WTC11 (cell line): ENCODE measurements at places on chromosomes 1 and 21. TPM values are rescaled to one million over a fixed set of nuclear protein-coding genes. Genes with fewer than 3 reads are reported as not detected.

DNA sequence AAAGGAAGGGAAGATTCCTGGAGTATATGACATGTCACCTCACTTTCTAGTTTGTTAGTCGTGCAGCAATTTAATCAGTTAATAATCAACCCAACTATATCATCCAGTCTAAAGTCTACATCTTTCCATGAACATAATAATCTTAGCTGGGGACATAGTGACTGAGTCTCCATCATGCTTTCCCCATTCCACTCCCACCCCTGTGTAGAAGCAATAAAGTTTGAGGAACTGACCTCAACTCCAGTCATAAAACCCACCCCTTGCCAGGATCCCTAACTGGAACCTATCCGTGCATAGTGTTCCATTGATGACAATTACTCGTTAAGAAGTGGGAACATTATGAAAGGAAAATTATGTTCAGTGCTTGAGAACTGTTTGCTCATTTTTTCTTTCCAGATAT is 48.9 kb upstream of the MROH9 start:
- H3K27ac ChIP-seq: no peak overlapping the region
- no peak for DNase-seq
- H3K27me3 ChIP-seq: no peaks in the 10 kb centered on the region

DNA sequence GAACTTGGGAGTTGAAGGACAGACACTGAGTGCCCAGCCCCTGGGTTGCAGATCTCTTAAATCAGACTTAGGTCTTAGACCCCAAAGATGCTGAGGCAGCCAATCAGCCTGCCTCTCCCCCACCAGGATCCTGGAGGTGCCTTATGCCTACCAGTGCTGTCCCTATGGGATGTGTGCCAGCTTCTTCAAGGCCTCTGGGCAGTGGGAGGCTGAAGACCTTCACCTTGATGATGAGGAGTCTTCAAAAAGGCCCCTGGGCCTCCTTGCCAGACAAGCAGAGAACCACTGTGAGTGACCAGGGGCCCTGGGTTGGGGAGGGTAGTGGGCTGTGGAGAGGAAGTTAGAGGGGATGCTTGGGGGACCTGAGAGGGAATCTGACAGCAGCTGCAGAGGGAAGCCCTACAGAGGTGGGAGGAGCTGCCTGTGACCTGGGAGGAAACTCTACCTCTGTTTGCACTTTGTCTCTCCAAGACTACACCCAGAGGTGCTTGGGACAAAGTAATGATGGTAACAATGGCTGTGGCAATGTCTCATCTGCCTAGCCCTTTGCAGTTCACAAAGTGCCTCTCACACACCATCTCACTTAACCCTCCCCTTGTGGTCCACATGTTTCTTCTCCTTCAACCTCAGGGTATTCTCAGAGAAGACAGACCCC is 31.5 kb downstream of the UBE2T start:
- H3K4me1 ChIP-seq: peaks cover 5% of the 10 kb centered on the region
- H3K36me3 ChIP-seq: no peaks in the 10 kb centered on the region
- no peak overlapping the region for H3K27ac ChIP-seq
- no peak overlapping the region for H3K4me3 ChIP-seq
- DNase-seq: no peak

GRCh38 chr1:1219341-1219740 is 5.4 kb upstream of the TNFRSF4 start:
- DNase-seq: no peak
- H3K36me3 ChIP-seq: peaks cover 12% of the 10 kb centered on the region
- no peaks in the 10 kb centered on the region for H3K27me3 ChIP-seq
- no peaks in the 10 kb centered on the region for H3K4me1 ChIP-seq
- H3K27ac ChIP-seq: no peak overlapping the region
- no peak overlapping the region for H3K4me3 ChIP-seq

The SLC30A10 gene
- total RNA-seq: 0.26 to 0.41 TPM (median 0.30 TPM) in 3 replicates

- no peaks in the 10 kb centered on the region for H3K36me3 ChIP-seq
- no peak overlapping the region for H3K4me3 ChIP-seq
- no peaks in the 10 kb centered on the region; the same call in 1 of the 2 replicates for H3K4me1 ChIP-seq
- H3K27ac ChIP-seq: no peak overlapping the region
- DNase-seq: no peak
These were observed 84.2 kb downstream of the SPSB1 start for GRCh38 chr1:9376886-9377333.

DNA sequence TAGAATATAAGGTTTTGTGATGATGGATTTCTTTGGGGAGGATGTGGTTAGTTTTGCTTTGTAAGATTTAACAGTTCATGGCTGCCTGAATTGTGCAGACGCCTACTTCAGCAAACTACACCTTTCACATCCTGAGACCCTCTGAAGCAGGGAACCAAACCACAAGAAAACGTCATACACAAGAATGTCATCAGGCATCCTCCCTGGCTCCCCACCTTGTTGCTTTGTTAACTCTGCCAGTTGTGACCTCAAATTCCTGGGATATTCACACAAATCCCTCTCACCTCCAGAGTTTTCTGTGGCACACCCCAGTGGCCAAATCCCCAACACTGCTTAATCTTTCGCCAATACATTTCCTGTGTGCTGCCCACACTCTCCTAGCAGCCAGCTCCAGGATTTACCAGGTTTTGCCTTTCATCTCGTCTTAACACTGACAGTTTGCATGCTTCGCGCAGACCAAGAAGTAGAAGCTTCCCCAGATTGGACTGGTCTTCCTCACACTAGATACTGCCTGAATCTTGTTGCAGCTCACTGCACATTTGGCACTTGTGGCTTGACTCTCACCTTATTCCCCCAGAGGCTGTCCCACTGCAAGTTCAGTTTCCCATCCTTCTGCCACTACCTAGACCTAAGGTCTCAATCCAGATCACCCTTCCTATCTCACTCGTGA is 51.1 kb upstream of the CTTNBP2NL start:
- H3K27ac ChIP-seq: no peak overlapping the region
- no peak for DNase-seq
- no peak overlapping the region for H3K4me3 ChIP-seq
- no peaks in the 10 kb centered on the region for H3K27me3 ChIP-seq

DNA sequence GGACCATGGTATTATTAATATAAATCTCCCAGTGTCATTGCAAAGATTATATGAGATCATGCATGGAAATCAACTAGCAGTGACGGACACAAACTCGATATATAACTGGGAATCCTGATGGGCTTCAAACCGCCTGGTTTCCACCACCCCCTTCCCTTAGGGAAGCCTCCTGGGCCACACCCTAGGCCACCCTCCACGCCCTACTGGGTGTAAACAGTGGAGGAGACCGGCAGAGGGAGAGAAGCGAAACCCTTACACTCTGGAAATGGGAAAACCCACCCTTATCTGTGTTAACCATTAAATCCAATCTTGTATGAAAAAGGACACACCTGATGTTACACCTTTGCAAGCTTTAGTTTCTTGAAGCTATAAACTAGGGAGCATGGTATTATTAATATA is 595 bp upstream of the ZNHIT6 start:
- H3K4me1 ChIP-seq: no peaks in the 10 kb centered on the region
- H3K36me3 ChIP-seq: peaks cover 25% of the 10 kb centered on the region
- no peaks in the 10 kb centered on the region; the same call in 1 of the 2 replicates for H3K27me3 ChIP-seq

DNA sequence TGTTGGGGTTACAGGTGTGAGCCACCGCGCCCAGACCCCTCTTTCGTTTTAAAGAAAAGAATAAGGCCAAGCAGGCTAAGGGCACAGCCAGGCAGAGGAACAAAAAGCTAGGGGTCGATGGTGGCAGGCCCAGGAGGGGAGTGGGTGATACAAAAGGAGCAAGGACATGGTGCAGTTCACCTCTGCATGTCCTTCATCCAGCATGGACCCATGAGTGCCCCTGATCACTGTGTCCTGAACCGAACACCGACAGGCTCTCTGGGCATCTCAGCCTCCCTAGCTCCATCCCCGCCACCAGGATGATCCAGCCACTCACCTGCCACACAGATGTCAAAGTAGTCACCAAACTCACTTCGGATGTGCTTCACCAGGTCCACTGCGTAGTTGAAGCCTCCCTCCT is 5.9 kb downstream of the MTHFR start:
- peaks cover 30% of the 10 kb centered on the region for H3K36me3 ChIP-seq
- no peaks in the 10 kb centered on the region for H3K27me3 ChIP-seq
- peaks cover 32% of the 10 kb centered on the region for H3K4me1 ChIP-seq
- H3K27ac ChIP-seq: no peak overlapping the region
- DNase-seq: no peak

- H3K4me1 ChIP-seq: peaks cover 23% of the 10 kb centered on the region
- H3K4me3 ChIP-seq: peak within 1 kb of the TSS; percentile 80
- H3K27me3 ChIP-seq: no peaks in the 10 kb centered on the region
- peak; percentile 95 for DNase-seq
- peak within 1 kb of the TSS; percentile 76 for H3K27ac ChIP-seq
- peaks cover 20% of the 10 kb centered on the region for H3K36me3 ChIP-seq
These were observed at the start of gene ENTREP3 for GRCh38 chr1:155255243-155256007. TSS of gene ENTREP3 (minus strand) at chr1:155255483. CDS start at chr1:155254877, 606 bp downstream.

The HPDL gene
- 24.9 to 44.0 TPM (median 27.8 TPM) in 3 replicates for total RNA-seq

- no peaks in the 10 kb centered on the region; the same call in 1 of the 2 replicates for H3K27me3 ChIP-seq
- peaks cover 3% of the 10 kb centered on the region; the same call in 1 of the 2 replicates for H3K36me3 ChIP-seq
- H3K27ac ChIP-seq: no peak overlapping the region
- no peak overlapping the region for H3K4me3 ChIP-seq
- no peak for DNase-seq
These were observed 636.3 kb downstream of the LTN1 start for GRCh38 chr21:28356422-28356821.

DNA sequence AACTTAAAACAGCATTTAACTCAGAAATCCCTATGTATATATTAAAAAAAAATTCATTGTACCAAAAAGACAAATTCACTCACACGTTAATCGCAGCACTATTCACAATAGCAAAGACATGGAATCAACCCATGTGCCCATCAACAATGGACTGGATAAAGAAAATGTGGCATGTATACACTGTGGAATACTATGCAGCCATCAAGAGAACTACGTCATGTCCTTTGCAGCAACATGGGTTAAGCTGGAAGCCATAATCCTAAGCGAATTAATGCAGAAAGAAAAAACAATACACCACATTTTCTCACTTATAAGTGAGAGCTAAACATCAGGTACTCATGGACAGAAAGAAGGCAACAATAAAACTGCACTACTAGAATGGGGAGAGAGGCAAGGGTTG is 99.4 kb downstream of the FAF1 start:
- H3K27ac ChIP-seq: no peak overlapping the region
- no peaks in the 10 kb centered on the region for H3K27me3 ChIP-seq
- no peak for DNase-seq

The RAB7B gene
- total RNA-seq: not detected in 3 replicates

- H3K27ac ChIP-seq: no peak overlapping the region
- H3K27me3 ChIP-seq: 0 out of 2 replicates have a peak, but pooled peaks cover 3% of the 10 kb centered on the region
- H3K36me3 ChIP-seq: peaks cover 11% of the 10 kb centered on the region
- H3K4me1 ChIP-seq: no peaks in the 10 kb centered on the region
- no peak for DNase-seq
- no peak overlapping the region for H3K4me3 ChIP-seq
These were observed 133.0 kb downstream of the GPR52 start for GRCh38 chr1:174580801-174581200.

- peaks cover 11% of the 10 kb centered on the region for H3K4me1 ChIP-seq
- DNase-seq: no peak
- no peak overlapping the region for H3K27ac ChIP-seq
- no peak overlapping the region for H3K4me3 ChIP-seq
- 0 out of 2 replicates have a peak, but pooled peaks cover 2% of the 10 kb centered on the region for H3K27me3 ChIP-seq
These were observed 52.3 kb upstream of the COL18A1 start for GRCh38 chr21:45352621-45353139.

DNA sequence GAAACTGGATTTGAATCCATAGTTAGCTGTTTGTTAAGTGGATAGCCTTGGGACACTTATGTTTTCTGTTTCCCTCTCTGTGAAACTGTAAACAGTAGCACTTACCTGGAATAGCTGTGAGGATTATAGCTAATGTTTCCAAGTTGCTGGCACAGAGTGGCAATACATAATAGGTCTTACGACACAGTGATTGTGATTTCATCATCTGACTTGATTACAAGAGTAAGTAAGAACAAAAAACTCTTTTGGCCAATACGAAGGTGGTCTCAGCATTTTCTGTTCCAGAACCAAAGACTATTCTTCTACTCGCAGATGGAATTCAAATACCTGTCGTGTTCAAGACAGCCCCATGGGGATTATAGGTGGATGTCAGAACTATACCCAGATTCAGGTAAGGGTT is 2.1 kb downstream of the C8B start:
- H3K27ac ChIP-seq: no peak overlapping the region
- H3K36me3 ChIP-seq: no peaks in the 10 kb centered on the region
- H3K4me1 ChIP-seq: no peaks in the 10 kb centered on the region
- H3K4me3 ChIP-seq: no peak overlapping the region
- no peaks in the 10 kb centered on the region for H3K27me3 ChIP-seq
- DNase-seq: no peak

The FAM163A gene
- 0.07 to 0.09 TPM (median 0.07 TPM) in 3 replicates for total RNA-seq

The OR6N1 gene
- not detected in 3 replicates for total RNA-seq

The LDLRAD2 gene
- 0.63 to 1.3 TPM (median 0.85 TPM) in 3 replicates for total RNA-seq

The TNFRSF18 gene
- total RNA-seq: 0.83 to 1.2 TPM (median 1.1 TPM) in 3 replicates

- H3K36me3 ChIP-seq: peaks cover 7% of the 10 kb centered on the region
- H3K27me3 ChIP-seq: no peaks in the 10 kb centered on the region; the same call in 1 of the 2 replicates
- no peaks in the 10 kb centered on the region for H3K4me1 ChIP-seq
- H3K4me3 ChIP-seq: no peak overlapping the region
- no peak for DNase-seq
These were observed 30.6 kb downstream of the MORN1 start for GRCh38 chr1:2360588-2361364.

The EDARADD gene
- 4.5 to 5.0 TPM (median 4.6 TPM) in 3 replicates for total RNA-seq

The HIVEP3 gene
- total RNA-seq: 0.44 to 0.57 TPM (median 0.55 TPM) in 3 replicates

DNA sequence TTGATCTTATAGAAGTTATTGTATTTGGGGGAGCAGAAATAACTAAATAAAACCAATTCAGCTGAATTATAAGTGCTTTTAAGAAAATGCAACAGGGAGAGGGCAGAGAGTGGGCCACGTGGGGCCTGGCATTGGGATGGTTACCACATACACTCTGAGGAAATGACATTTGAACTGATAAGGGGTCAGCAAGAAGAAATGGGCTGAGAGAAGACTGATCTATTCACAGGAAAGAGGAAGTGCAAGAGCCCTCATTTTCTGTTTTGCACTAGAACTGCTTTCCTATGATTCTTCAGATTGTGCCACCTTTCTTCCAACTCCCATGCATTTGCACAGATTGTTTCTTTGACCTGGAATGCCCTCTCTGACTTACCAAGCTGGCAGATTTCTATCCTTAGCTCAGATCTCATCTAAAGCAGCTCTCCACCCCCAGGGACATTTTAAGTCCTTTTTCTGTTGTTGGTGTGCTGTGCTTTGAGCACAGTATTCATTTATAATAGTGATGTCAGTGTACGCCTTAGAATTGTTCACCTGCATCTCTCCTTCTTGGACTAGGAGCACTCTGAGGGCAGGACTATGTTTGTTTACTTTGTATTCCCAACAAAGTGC is 115.9 kb downstream of the FGGY start:
- DNase-seq: no peak
- H3K4me1 ChIP-seq: peaks cover 13% of the 10 kb centered on the region
- H3K27ac ChIP-seq: no peak overlapping the region
- H3K4me3 ChIP-seq: no peak overlapping the region
